ENCODE measurements at places on chromosomes 12 and 14.

- no peaks in the 10 kb centered on the region for H3K36me3 ChIP-seq
- no peaks in the 10 kb centered on the region for H3K27me3 ChIP-seq
- no peak overlapping the region for H3K4me3 ChIP-seq
Measured at GRCh38 chr12:43158126-43158525, 393.9 kb downstream of the ADAMTS20 start.

DNA sequence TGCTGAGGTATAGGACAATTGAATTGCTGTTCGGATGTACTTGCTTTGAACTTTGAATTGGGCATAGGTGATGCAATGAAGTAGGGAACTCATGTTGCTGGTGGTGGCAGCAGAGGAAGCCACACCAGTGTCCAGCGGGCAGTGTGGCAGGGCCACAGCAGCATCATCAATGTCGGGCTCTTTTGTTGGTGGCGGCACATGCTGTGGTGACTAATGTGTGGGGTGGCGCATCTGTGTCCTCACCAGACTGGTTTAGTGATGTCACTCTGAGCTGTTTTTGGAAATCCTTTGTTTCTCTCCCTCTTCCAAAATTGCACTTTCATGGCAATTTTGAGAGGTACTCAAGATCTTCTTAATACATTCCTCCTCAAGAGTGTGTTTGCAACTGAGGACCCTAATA is 187.6 kb downstream of the ETNK1 start:
- no peak overlapping the region for H3K27ac ChIP-seq
- peaks cover 32% of the 10 kb centered on the region for H3K27me3 ChIP-seq
- DNase-seq, result no peak
- H3K4me3 ChIP-seq, result no peak overlapping the region
- no peaks in the 10 kb centered on the region for H3K36me3 ChIP-seq
- no peaks in the 10 kb centered on the region for H3K4me1 ChIP-seq

- no peak overlapping the region for H3K27ac ChIP-seq
- H3K4me1 ChIP-seq, result no peaks in the 10 kb centered on the region
- H3K4me3 ChIP-seq, result no peak overlapping the region
Measured at GRCh38 chr12:106073179-106073578, 65.6 kb downstream of the NUAK1 start.

GRCh38 chr12:89344862-89345202 is 7.5 kb downstream of the DUSP6 start:
- no peak for DNase-seq
- no peak overlapping the region for H3K27ac ChIP-seq
- H3K4me3 ChIP-seq, result peak overlapping the region; percentile 33

- H3K4me1 ChIP-seq, result no peaks in the 10 kb centered on the region
- DNase-seq, result no peak
- H3K27ac ChIP-seq, result no peak overlapping the region
- H3K36me3 ChIP-seq, result no peaks in the 10 kb centered on the region
- peaks cover 20% of the 10 kb centered on the region for H3K27me3 ChIP-seq
- H3K4me3 ChIP-seq, result no peak overlapping the region
Measured at GRCh38 chr12:58169826-58170225, 228.5 kb downstream of the ATP23 start.

DNA sequence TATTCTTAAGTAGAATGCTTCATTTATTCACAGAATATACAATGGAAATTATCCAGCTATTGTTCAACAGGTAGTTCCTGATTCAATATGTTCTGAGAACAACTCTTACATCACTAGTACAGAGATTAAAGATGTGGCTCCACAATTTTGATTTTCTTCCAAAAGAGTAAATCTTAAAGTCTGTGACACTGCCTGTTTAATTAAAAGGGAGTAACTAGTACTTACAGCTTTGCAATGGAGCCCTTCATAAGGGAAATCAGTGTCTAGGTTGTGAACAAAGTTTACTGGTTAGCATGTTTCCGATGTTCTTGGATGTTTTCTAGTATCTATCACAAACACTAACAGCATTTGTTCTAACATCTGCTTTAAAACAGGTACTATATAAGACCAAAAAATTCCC is 30.8 kb downstream of the MIA2 start:
- H3K4me3 ChIP-seq, result no peak overlapping the region
- no peak for DNase-seq

GRCh38 chr14:38867561-38868150 is 235.4 kb downstream of the SEC23A start:
- H3K4me1 ChIP-seq, result no peaks in the 10 kb centered on the region
- DNase-seq, result peak; percentile 7
- no peak overlapping the region for H3K4me3 ChIP-seq
- no peak overlapping the region for H3K27ac ChIP-seq
- H3K27me3 ChIP-seq, result peaks cover 6% of the 10 kb centered on the region

GRCh38 chr12:96061864-96062453 is 26.6 kb upstream of the LTA4H start:
- DNase-seq, result peak; percentile 73
- H3K27me3 ChIP-seq, result no peaks in the 10 kb centered on the region
- peaks cover 18% of the 10 kb centered on the region for H3K4me1 ChIP-seq
- H3K36me3 ChIP-seq, result no peaks in the 10 kb centered on the region

GRCh38 chr14:78162202-78162601 is 8.0 kb upstream of the NRXN3 start:
- H3K4me1 ChIP-seq, result no peaks in the 10 kb centered on the region
- H3K4me3 ChIP-seq, result no peak overlapping the region
- peaks cover 19% of the 10 kb centered on the region for H3K27me3 ChIP-seq
- H3K27ac ChIP-seq, result no peak overlapping the region

DNA sequence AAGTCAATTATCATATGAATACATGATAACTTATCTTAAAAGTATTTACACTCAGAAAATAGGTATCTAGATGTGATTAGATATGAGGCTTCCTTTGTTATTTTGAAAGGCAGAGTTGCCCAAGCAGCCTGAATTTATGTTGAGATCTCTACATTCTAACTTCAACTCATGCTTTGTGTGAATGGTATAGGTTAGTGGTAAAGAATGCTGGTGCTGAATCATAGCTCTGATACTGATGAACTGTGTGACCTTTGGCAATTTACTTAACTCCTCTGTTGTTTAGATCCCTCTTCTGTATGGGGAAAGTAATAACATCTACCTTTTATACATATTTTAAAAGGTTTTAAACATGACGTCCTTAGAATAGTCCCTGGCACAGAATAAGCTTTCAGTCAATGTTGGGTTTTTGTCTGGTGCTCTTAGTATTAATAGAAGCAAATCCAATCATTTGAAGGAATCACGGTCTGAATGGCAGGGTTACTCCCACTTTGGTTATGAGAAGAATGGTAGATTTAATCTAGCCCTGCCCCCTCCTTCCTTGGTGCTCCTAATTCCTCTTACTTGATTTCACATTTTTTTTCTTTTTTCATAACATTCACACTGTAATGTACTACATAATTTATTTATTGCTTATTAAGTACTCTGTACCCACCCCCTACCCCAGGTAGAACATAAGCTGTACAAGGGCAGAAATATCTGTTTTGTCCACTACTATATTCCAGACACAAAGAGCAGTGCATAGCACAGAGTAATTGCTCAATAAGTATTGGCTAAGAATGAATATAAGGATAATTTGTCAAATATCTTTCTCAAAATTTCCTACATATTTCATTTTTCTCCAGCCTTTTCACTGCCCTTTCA is 203.3 kb upstream of the KRR1 start:
- H3K4me3 ChIP-seq, result no peak overlapping the region
- H3K27me3 ChIP-seq, result no peaks in the 10 kb centered on the region
- H3K4me1 ChIP-seq, result no peaks in the 10 kb centered on the region
- no peak for DNase-seq
- H3K36me3 ChIP-seq, result no peaks in the 10 kb centered on the region

DNA sequence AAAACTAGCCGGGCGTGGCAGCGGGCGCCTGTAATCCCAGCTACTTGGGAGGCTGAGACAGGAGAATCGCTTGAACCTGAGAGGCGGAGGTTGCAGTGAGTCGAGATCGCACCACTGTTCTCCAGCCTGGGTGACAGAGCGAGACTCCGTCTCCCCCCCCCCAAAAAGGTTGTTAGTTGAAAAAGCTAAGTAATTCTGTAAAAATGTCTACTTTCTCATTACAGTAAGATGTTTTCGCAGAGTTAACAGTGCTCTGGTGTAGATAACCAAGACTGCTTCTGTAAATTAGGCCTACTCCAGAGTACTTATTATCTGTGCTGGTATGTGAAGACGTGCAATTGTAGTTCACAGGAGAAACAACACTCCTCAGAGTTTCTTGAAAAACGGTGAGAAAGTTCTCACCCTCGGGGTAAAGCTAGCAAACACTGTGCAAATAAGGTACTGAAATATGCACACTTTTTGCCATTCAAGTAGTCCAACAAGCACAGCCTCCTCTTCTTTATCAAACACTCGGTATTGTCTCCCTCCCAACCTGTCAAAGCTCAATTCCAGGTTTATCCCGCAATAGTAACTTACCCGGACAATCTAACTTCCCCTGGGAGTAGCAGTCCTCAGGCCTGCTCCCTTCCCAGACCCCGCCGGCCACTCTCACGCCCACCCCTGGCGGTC is 974 bp downstream of the BTBD7 start:
- peak; percentile 12 for DNase-seq
- H3K27me3 ChIP-seq, result no peaks in the 10 kb centered on the region
- H3K4me3 ChIP-seq, result peak overlapping the region; percentile 88
- H3K27ac ChIP-seq, result peak overlapping the region; percentile 93
- peaks cover 13% of the 10 kb centered on the region for H3K36me3 ChIP-seq
